ENCODE measurements at places on chromosomes 16 and 17.
A peak's percentile ranks its signal among the peaks of the same experiment; 100 is the strongest.

DNA sequence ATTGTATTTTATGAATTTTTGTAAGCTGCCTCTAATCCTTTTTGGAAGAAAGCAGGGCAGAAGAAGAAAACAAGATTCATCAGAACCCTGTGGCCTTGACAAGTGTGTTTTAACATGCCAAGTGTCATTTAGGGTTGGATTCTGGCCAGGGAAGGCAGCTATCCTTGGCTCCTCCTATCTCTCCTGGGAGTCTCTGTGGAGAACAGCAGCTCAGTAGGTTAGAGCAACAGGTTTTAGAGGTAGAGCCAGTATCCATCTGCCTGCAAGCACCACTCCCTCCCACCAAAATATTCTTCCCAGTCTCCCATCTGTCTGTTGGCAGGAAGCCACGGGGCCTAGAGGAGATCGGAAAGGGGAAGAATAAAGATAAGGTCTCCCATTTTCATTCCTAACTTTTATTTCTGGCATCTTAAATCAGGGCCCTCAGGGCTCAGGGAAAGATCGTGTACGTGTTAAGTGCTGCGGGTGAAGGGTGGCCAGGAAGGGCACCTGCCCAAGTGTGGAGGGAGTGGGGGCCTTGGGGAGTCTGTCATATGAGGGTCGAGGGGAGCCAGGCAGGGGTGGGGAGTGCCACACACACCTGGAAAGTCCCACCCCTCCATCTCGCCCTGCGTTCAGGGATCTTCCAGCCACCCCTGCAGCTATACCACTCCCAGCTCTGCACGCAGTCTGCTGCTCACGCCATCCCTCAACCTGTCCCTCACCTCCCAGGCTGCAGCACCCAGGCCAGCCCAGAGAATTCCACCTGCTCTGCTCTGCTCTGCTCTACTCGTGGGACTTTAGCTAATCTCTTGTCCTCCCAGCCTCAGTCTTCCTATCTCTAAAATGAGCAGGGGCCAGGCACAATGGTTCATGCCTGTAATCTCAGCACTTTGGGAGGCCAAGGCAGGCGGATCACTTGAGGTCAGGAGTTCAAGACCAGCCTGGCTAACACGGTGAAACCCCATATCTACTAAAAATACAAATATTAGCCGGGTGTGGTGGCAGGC, 17.1 kb upstream of the CPSF4L start:
- DNase-seq = no peak

- DNase-seq = no peak
Observed at GRCh38 chr17:72661116-72661944, 431.2 kb downstream of the SLC39A11 start.

- no peak for DNase-seq
Observed at GRCh38 chr16:54048586-54049495, 237.7 kb downstream of the IRX3 start.

GRCh38 chr17:17621254-17621653, 29.7 kb upstream of the PEMT start:
- DNase-seq = no peak

- DNase-seq = no peak
Observed at GRCh38 chr17:74180336-74180735, 23.1 kb upstream of the RPL38 start.

- DNase-seq = no peak
Observed at GRCh38 chr17:68288804-68289203, 2.1 kb downstream of the SLC16A6 start.

GRCh38 chr17:4580291-4580690, 4.0 kb upstream of the SMTNL2 start:
- DNase-seq = no peak

GRCh38 chr17:33982909-33983308, 272.2 kb upstream of the CCL2 start:
- DNase-seq = no peak

- peak; percentile 8 for DNase-seq
Observed at GRCh38 chr17:78474614-78475146, 96.2 kb downstream of the PGS1 start.

DNA sequence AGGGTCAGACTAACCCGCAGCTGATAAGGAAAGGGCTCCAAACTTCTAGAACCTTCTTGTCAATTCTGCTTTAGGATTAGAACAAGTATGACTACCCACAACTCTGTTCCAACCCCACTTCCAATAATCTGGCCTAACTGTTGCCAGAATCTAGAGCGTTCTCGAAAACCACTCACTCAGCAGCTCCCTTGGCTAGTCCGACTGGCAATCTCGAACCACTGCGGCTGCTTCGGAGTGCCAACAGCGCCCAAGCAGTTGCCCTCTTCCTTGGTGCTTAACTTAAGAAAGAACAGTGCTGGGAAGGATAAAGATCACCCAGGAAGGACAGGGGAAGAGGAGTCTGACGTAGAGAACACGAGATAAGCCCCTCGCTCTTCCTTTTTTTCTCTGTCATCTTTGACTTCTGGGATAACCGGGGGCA, 818 bp downstream of the DNAJC7 start:
- DNase-seq = no peak

DNA sequence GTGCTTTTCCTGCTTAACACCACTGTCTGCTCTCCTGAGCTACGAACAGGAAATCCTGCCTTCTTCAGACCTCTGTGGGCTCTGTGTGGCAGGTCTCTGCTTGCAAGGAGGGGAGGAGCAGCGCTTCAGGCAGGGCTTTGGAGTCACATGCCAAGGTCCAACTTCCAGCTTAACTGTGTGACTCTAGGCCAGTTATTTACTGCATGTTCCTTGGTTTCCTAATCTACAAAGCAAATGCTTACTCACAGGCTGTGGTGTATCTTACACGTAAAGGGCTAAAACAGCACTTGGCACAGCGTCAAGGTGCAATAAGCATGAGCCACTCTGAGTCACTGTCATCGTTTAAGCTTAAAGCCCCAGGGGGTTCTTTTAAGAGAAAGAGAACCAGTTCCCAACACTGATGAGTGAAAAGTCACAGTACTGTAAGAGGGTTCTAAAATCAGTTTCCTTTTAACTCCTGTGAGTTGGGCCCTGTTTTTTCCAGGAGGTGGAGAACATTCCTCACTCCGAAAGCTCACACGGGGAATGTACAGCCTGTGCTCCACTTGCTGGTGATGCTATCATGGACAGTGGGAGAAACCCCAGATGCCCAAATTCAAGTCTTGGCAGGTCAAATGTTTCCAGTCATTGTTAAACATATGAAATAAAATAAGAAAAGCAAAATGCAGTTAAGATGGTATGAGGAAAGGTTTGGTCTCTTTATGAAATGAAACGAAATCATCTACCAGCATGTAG, 54.1 kb upstream of the BCAR1 start:
- DNase-seq = no peak

- no peak for DNase-seq
Observed at GRCh38 chr16:87145181-87146176, 171.7 kb downstream of the C16orf95 start.

DNA sequence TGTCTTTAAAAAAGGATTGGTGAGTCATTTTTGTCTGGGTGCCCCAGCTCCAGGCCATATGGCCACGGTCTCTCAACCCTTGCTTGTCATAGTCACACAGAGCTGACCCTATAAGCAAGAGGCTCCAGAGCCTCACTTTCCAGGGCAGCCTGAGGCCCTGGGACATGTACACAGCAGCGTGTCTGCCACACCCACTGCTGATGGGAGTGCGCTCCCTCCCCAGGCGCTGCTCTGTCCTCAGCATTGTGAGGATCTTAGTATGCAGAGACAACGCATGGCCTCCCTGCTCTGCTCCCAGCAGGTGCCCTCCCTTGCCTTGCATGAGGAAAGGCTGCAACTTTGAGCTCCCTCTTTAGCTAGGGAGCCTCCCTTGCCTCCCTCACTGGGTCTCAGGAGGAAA, 80.8 kb upstream of the CRHR1 start:
- no peak for DNase-seq

DNA sequence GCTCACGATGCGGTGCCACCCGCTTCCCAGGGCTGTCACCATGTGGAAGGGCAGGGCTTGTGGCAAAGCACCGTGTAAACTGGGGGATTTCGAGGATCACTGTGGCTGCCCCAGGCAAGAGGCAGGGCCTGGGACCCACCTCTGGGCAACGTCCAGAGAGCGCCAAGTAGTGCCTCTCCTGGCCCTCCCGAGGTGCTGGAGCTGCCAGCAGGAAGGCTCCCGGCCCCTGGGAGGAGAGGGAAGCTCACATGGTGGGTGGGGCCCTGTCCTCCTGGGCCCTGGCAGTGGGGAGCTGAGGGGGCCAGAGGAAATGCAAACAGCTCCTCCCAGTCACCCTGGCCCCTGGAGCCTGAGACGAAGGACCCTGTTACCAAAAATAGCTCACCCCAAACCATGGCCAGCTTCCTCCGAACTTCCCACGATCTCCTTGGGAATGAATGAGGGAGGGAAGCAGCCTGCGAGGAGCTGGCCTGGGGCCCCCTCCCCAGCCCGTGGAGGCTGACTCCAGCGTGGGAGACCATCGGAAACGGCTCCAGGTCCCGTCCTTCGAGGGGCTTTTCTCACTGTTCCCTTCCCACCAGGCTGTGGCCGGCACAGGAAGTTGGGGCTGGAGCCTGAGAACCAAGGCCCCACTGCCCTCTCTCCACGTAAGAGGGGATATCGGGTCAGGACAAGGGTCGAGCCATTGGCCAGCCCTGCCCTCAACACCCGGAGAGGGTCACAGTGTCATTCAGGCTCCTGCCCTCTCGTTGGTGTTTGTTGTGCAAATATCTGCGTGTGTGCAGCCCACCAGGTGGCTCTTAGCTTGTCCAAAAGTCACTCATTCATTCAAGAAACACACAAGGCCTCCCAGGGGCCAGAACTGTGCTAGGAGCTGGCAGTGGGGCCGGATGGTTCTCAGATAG, 17.7 kb downstream of the VASN start:
- DNase-seq = no peak

- peak; percentile 87 for DNase-seq
Observed at GRCh38 chr17:73429440-73430164, 117.8 kb upstream of the CDC42EP4 start.

GRCh38 chr17:39057701-39058206, 90.6 kb upstream of the FBXO47 start:
- no peak for DNase-seq

DNA sequence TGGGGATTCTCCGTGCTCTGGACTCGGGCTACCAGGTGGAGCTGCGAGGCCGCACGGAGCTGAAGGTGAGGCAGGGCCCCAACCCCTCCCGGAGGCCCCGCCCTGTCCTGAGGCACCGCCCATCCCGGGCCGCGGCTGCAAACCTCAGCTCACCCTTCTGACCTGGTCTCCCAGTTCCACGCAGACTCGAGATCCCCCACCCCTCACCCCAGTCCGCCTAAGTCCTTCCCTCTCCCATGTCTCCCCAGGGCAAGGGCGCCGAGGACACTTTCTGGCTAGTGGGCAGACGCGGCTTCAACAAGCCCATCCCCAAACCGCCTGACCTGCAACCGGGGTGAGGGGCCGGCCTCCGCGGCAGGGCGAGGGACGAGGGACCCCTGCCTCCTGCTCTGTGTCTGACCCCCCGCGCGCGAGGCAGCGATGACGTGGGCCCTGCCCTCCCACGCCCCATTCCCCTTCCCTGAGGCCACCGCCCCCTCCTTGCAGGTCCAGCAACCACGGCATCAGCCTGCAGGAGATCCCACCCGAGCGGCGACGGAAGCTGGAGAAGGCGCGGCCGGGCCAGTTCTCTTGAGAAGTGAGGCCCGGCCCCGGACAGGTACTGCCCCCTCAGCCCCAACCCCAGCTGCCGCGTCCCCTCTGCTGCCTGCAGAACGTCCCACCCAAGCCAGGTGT, 13.7 kb downstream of the GUCY2D start:
- no peak for DNase-seq

DNA sequence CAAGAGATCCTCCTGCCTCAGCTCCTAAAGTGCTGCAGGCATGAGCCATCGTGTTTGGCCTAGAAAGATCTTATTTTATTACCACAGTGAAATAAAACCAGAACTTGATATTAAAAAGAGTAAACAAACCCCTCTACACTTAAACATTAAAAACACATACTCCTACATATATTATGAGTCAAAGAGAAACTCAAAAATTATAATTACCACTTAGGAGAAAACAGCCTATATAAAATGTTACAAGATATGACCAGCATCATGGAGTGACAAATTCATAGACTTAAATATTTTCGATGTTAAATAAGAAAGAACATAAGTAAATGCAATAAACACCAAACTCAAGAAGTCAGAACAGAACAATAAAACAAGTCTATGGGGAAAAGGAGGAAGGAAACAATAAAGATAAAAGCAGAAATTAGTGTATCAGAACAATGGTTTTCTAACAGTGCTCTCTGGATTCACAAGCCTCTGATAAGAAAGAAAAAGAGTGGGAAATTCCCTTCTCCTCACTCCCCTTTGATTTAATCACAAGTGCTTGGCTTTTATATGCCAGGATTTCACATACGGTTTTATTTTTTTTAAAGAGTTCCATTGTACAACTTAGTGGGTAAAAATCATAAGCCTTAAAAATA, 23.0 kb downstream of the SKAP1 start:
- no peak for DNase-seq

DNA sequence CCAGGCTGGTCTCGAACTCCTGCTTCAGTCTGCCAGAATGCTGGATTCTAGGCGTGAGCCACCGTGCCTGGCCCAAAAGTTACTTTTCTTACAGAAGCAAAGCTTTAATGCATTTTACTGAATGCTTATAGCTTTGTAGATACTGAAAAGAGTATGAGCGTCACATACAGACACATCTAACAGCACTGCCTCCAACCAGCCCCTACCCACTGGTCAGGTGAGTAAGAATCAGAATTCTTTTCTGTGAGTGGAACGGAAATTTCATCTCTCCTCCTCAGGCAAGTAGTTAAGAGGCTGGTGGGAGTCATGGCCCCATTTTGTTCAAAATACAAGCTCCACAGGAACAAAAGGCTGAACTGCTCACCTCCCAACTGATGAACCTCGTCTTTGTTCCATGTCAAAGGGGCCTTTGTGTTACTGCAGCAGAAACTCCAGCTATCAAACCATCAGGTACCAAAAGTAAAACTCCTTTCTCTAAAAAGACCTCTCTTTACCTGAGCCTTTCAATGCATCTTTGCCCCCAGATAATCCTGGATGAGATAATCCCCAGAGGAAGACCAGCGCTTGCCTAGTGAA, 92.4 kb upstream of the RPH3AL start:
- no peak for DNase-seq

- no peak for DNase-seq
Observed at GRCh38 chr17:61586031-61586566, 4.9 kb downstream of the NACA2 start.

GRCh38 chr16:84406006-84406963, 37.9 kb downstream of the ATP2C2 start:
- no peak for DNase-seq

DNA sequence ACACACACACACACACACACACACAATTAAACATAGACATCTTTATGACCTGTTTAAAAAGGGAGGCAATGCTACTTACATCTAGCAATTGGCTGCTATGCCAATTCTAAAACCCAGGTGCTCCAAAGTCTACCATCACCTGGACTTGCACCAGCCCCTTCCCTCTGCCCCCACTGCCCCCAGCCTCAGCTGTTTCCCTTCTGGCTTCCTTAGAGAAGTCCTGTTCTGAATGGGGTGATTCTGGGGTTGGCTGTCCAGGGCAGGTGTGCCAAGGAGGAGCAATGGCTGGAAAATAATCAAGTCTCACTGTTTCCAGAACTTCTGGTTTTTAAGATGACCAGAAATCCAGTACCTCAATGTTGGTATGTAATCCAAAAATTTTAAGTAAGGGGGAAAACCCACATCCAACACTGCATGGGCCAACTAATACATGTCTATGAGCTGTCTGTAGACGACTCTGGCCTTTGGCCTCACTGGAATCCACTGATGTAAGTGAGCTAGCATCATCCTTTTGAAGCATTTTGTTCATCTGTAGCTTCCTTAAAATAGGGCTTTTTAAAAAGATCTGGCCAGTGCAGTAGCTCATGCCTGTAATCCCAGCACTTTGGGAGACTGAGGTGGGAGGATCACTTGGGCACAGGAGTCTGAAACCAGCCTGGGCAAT, 2.1 kb downstream of the IFT20 start:
- no peak for DNase-seq

- DNase-seq = no peak
Observed at GRCh38 chr16:11742093-11742535, 543 bp downstream of the TXNDC11 start.

All from activated CD8-positive, alpha-beta memory T cell treated with anti-CD3 and anti-CD28 coated beads for 1 hour (primary cell).